Lung microvascular endothelial cell (primary cell): ENCODE measurements at places on chromosomes 1 and 21. TPM values are rescaled to one million over a fixed set of nuclear protein-coding genes. Genes with fewer than 3 reads are reported as not detected.

The PTAFR gene
- under 0.01 TPM in 2 replicates for total RNA-seq

The FCRL1 gene
- total RNA-seq, result not detected in 2 replicates

The ORC1 gene
- total RNA-seq, result 1.2 and 3.3 TPM in 2 replicates

The PRKAB2 gene
- 3.0 and 3.3 TPM in 2 replicates for total RNA-seq

The HSD3B2 gene
- not detected in 2 replicates for total RNA-seq

The DNAJC8 gene
- 37.7 and 50.2 TPM in 2 replicates for total RNA-seq

The NCAM2 gene
- total RNA-seq, result under 0.01 TPM in 2 replicates

The CHD5 gene
- total RNA-seq, result under 0.01 TPM in 2 replicates

The HSF2BP gene
- total RNA-seq, result 0.20 and 0.44 TPM in 2 replicates

The VHLL gene
- total RNA-seq, result 0.20 TPM in 1 of 2 replicates, not detected in the other

The DOP1B gene
- 3.1 and 3.2 TPM in 2 replicates for total RNA-seq

The MCOLN3 gene
- total RNA-seq, result not detected in 2 replicates

The STIL gene
- 2.6 and 5.2 TPM in 2 replicates for total RNA-seq

The FMO1 gene
- total RNA-seq, result not detected in 2 replicates

The GPBP1L1 gene
- 61.0 and 93.5 TPM in 2 replicates for total RNA-seq

The MLLT11 gene
- 1.4 and 2.8 TPM in 2 replicates for total RNA-seq

The MAP1LC3C gene
- total RNA-seq, result under 0.01 TPM in 1 of 2 replicates, not detected in the other

The LCE3D gene
- total RNA-seq, result not detected in 2 replicates

The EFNA4 gene
- total RNA-seq, result 13.5 and 15.1 TPM in 2 replicates

The TRABD2B gene
- not detected in 2 replicates for total RNA-seq

The RNU1-2 gene
- under 0.01 and 5,258 TPM in 2 replicates for total RNA-seq

The AVPR1B gene
- not detected in 2 replicates for total RNA-seq

The PAQR6 gene
- 0.22 and 0.60 TPM in 2 replicates for total RNA-seq

The HMCN1 gene
- total RNA-seq, result 4.4 and 13.3 TPM in 2 replicates

The KRTAP21-1 gene
- not detected in 2 replicates for total RNA-seq

The FAAP20 gene
- 14.8 and 19.8 TPM in 2 replicates for total RNA-seq

The OR2L2 gene
- total RNA-seq, result under 0.01 TPM in 1 of 2 replicates, not detected in the other

The CCDC185 gene
- total RNA-seq, result not detected in 2 replicates
